H7 (cell line): ENCODE measurements at places on chromosomes 7 and 10. TPM values are rescaled to one million over a fixed set of nuclear protein-coding genes. Genes with fewer than 3 reads are reported as not detected.

SEMA3A gene
- 22.1 and 25.7 TPM in 2 replicates for total RNA-seq

LSM8 gene
- total RNA-seq, result 39.6 and 57.3 TPM in 2 replicates

DNAJB12 gene
- total RNA-seq, result 18.8 and 19.3 TPM in 2 replicates

DNA sequence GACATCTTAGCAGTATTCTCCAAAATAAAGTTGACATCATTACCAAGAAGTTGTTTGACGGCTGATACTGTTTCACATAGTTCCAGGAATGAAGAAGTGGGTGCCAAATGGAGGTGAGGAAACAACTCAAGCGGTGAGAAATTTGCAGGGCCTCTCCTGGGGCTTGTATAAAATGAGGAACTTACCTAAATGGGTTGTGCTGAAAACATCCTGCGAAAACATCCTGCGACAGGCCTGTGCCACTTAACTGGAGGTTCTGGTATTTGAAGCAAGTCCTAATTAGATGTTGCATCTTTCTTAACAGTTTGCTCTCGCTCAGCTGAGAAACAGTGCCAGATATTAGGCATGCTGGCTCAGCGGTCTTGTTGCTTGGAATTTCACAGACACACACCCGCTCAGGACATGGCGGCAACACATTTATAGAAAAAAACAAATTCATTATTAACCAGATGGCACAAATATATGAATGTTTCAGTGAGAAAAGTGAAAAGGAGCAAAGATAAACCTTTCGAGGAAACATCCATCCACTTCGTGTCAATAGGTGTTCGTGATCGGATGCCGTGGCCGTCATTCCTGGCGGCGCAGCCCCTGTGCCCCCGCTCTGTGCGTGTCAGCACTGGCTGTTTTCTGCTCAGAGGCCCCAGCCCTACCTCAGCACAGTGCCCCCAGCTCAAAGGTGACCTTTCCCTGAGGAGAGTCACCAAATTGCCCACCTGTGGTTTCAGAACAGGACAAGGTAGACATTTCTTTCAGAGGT, 48.1 kb downstream of the CDC123 start:
- no peak for DNase-seq

DNA sequence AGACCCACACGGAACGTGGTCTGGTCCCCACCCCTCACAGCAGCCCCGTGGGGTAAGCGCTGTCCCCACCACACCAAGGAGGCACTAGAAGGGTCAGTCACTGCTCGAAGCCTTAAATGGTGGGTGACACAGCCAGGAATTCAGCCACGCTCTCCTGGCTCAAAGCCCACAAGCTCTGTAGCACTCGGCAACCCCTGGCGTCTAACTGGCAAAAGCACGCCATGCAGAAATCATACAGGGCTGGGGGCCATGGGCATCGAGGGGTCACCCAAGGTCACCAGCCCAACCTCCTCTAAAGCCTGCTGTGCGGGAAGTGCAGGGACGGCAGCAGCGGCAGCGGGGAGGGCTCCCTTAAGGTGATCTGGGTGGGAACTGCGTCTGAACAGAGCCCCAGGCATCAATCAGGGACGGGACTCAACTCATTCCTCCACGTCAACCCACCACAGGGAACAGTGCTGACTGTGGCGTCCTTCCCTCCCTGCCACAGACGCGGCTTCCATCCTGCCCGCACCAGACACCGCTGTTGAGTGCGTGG, 7.8 kb downstream of the GPER1 start:
- DNase-seq, result no peak

DNA sequence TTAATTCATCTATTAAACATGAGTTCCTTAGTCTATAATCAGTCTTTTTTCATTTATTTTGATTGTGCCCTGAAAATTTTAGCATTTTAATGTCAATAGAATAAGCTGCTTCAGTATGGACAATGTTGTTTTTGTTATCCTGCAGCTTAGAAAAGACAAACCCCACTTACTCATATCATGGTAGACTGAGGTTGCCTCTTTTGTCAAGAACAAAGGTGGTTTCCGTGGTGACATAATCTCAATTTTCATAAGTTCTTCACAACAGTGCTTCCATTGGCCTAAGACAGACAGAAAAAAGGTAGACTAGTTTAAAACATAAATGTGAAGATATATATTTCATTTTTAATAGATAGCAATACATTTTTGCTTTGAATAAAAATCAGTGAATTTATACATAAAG, 69.1 kb downstream of the RTKN2 start:
- DNase-seq, result no peak
